ENCODE measurements at places on chromosomes 1 and 21.

DNA sequence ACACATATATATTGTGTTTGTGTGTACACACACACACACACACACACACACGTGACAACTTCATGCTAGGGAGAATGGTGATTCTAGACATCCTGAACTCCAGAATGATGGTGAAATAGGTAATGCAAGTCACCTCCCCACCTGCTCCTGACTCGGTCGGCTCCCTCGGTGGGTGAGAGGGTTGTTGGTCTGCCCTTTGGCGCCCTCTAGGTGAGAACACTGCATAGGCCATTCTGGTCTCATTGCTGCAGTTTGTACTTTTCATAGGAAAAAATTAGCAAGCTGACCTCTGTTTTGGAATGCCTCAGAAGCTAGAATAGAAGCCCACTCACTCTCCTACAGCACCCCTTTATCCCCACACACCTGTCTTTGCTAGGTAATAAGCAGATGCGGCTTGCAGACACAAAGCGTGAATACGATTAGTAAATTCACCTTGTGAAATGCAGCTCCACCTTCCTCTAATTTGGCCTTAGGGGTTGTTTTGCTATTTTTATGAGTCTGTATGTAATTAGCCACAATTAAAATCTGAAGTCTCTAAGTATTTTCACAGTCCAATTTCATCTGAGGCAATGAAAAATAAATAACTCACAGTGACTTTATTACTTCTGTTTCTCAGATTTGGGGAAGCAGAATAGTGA lies 130.0 kb upstream of the KCNJ15 start:
- no peak for DNase-seq

DNA sequence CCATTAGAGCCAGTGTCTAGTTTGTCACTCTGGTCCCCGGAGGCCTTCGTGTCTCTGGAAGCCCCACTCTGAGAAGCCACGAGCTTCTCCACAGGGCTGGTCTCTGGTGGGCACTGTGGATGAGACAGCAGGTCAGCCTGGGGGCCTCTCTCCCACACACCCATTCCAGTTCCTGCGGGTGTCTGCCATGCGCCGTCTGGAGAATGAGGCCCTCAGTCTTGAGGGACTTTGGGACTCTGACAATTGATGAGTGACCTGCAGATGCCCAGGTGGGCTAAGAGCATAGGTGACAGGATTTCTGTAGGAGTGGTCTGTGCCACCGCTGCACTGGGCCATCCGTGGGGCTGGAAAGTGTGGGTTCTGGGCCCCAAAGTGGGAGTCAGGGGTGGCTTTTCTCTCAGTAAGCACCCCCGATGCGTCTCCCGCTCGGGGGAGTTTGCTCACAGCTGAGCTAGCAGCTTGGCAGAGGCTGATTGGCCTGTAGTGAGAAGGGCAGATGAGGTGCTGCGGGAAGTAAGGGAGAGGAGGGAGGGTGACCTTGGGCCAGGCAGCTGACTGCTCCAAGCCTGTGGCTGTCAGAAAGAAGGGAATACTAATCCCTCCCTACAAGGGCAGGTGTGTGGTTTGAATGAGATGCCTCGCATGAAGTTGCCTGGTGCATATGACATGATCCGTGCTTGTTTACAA lies 26.4 kb downstream of the LHX4 start:
- no peak for DNase-seq

- DNase-seq = no peak
Observed at GRCh38 chr1:112067989-112068388, 78.5 kb upstream of the KCND3 start.

DNA sequence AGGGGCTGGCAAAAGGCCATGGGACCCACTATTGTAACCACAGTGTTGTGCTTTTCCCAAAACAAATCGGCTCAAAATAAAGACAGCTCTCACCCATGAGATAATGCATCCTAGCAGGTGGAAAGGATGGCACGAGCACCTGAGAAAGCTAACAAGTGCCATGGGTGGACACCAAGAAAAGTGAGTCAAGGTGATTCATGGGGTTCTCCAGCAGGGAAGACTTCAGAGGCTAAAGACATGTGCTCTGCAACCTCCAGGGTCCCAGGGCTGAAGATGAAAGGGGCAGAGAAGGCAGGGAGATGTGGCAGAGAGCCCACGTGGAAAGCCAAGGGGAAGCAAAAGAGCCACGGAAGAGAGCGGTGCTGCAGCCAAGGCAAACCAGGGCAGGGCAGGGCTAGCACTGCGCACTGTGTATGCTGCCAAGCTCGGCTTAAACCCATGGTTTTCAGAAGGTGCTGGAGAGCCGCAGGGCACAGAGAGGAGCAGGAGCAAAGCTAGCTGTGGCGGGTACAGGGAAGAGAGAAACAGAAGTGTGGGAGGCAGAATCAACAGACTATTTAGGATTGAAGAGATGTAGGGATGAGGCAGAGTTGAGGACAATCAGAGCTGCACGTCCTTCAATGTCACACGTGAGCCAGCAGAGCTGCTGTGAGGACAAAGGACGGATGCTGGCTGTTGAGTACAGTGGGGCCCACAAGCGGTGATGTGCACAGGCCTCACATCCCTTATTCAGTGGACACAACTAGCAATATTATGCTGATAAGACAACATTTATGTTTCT lies 41.8 kb upstream of the C1orf198 start:
- no peak for DNase-seq

DNA sequence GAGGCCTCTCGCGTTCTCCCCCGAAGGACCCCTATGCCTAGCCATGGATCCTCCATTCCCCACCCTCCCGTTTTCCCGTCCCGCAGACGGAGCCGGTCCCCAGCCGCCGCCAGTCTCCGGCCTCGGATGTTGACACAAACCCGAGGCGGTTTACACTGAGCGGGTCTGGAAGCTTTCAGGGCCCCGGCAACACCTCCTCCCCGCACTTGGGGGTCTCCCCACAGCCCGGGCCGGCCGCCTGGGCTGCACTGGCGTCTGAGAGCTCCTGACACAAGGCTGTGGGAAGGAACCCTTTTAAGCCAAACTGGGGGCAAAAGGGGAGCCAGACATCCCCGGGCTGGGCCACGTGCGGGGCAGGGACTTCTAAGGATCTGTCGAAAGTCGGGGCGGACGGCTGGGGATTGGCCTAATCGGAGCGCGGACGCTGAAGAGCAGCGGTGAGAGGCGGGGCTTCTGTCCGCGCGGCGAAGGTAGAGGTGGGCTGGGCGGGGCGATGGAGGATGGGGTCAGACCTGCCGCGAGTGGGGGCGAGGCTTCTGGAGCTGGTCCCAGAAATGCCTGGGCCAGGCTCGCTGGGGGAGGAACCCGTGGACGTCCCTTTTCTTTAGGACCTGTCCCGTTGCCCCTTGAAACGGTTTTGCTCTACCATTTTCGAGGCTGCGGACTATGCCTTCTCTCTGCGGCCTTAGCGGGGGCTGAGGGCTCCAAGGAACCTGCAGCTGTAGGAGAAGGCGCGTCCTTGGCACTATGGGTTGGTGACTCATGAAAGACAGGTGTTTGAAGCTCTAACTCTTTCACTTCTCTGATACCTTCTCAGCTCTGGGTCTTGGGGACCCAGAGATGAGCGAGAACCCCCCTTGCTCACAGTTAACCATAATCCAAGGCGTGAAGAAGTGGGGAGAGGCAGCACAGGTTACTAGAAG lies 1.2 kb upstream of the HPCAL4 start:
- DNase-seq = no peak

DNA sequence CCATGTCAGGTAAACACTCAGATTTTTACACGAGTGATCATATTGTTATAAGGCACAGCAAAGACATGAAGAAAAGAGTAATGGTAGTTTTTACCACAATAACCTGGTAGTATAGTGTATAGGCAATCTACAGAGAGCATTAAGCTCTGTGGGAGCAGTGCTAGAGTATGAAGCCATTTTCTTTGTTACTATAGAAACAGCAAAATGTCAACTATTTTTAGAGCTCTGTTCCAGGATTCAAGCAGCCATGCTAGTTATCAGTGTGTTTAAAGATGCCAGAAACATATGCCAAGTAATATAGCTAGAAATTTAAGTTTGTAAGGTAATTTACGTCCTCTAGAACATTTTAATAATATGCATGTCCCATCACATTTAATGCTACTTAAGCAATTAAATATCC lies 77.6 kb upstream of the RGS18 start:
- no peak for DNase-seq

DNA sequence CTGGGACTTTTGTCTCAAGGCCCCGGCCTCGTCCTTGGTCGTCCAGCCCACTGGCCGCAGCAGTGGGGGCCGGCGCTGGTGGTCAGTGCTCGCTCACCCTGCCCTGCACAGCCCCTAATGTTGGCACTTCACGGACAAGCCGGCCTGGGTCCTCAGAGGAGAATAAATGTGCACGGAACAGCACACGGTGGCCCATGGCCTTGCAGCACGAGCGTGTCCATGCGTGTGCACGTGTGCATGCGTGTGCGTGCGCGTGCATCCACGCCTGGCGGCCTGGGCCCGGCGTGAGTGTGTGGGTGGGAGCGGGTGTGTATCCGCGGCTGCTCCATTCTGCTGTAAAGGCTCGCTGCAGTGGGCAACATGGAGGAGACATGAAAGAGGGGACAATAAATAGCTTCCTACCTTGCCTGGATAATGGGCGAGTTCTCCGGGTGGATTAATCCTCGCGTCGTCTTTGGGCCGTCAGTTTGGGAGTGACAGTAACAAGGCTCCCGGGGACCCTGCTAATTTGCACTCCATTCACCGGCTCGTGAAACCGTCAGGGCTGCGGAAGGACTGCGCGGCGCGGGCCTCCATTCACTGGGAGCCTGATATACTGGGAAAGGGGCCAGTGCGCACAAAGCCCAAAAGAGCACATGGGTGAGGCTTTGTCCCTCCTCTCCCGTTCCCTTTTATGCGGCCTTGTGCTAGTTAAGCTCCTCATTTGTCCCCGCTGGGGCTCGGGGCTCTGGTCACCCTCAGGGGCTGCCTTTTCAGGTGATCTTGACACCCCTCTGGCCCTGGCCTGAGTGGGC lies 142.8 kb downstream of the PRDM16 start:
- DNase-seq = no peak

GRCh38 chr1:227244339-227245118 lies 73.8 kb downstream of the CDC42BPA start:
- DNase-seq = no peak

DNA sequence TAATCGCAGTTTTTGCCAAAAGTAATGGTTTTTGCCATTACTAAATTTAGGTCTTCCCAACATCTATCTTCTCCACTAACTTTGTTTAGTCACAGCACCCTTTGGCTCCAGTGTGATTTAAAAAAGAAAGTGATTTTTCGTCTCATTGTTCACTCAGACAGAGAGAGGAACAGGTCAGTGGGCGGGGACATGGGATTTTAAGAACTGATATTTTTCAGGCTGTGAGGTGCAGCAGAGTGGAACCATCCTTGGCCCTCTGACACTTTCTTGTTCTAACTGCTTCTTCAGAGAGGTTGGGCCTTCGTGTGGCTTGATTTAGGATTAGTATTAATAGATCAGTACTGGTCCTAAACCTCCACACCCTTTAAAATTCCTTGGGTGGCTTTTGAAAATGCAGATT lies 38.8 kb downstream of the CASQ2 start:
- no peak for DNase-seq

DNA sequence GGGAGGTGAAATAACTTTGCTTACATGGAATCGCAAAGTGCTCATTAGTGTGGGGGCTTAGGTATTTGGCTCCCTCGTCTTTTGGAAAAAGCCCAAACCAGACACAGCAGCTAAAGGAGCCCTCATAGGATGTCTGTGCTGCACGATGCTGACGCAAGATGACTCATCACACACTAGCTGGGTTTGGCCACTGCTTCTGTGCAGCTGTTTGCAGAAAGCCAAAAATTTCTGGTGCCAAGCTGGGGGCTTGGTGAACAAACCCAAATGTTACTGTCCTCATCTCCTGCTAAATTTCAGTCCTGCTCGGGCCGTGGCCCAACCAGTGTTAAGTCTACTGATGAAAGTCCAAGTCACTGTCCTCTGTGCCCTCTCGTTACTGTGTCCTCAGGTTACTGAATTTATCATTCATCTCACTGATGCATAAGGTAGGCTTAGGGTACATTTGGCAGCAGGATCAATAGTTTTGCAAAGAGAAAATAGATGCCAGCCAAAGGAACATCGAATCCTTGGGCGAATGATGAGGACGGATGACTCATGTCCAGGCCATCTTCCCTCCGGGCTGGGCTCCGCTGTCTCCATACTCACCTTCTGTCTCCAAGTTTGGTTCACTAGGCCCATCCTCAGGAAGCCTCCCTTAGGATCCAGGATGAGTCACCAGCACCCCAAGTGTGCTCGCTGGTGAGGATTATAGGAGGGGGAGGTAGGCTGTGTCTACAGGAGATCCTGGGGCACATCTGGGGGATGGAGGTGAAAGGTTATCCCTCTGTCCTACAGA lies 177.7 kb downstream of the ADSS2 start:
- no peak for DNase-seq

GRCh38 chr1:78143152-78143551 lies 97.4 kb downstream of the GIPC2 start:
- no peak for DNase-seq

All from cortex of kidney (tissue), 1 donor.